ENCODE measurements at places on chromosomes 7 and 10.

GRCh38 chr10:124707551-124707950, 36.6 kb downstream of the FAM53B start:
- peak; percentile 17 for DNase-seq

DNA sequence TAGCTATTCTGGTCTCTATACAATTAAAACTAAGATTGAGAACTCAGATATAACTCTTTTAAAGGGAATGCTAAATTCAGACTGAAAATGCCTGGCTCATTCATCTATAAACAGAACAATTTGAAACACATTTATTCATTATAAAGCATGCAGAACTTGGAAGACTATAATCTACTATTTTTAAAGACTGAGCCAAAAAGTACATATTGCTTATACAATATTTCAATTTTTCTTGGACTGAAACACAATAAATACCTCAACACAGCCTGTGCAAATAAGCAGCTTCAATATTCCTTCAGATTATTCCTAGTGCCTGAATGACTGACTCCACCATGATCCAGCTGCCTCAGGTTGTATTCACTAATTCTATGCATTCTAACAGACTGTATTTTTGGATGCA, 15.5 kb upstream of the PHYH start:
- DNase-seq, result no peak

GRCh38 chr10:69007260-69007659, 18.7 kb downstream of the KIFBP start:
- no peak for DNase-seq

GRCh38 chr10:35212856-35213255, 86.2 kb downstream of the CREM start:
- no peak for DNase-seq

GRCh38 chr7:116977172-116977571, 23.9 kb downstream of the ST7 start:
- no peak for DNase-seq

DNA sequence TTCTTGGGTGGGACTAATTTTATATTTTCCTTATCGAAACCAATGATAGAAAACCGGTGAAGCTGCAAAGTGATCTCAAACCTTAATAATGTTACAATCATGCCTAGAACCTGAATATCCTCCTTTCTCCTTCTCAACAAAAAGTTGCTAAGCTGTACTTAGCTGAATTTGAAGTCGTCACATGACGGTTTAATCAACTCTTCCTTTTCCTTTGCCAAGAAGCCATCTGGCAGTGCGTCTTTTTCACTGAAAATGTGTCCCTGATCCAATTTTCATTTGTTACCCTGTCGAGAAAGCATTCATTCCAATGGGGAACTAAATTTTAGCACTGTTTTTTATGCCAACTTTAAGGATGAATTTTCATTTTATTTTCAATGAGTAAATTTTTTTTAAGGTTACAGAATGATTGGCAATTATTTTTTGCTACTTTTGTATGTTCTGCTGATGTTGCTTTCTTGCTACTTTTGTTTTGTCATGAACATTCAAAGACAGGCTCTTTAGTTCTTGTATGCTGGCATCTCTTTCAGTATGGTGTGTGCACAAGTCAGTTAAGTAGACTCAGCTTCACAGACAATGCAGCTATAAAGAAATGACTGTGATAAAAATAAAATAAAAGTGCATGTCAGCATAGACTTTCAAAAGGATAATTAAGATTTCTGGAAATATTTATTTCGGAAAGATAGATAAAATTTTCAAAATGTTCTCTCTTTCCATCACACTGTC, 980.0 kb downstream of the DNAJB9 start:
- peak; percentile 28 for DNase-seq

- no peak for DNase-seq
Observed at GRCh38 chr10:111084366-111085255, 7.8 kb downstream of the ADRA2A start.

GRCh38 chr10:79230328-79230830, 116.9 kb upstream of the PPIF start:
- DNase-seq, result peak; percentile 84

DNA sequence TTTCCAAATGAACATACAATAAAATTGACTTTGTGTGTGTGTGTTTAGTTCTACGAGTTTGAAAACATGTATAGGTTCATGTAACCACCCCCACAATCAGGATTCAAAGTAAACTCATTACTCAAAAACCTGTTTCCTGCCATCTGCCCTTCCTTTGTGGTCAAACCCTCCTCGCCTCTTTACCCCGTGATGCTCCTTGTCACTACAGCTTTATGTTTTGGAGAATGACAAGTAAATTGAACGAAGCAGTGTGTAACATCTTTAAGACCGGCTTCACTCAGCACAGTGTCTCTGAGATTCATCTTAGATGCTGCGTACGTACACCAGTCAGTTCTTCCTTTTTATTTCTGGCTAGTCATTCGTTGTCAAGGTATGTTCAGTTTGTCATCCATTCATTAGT, 54.6 kb upstream of the MKI67 start:
- DNase-seq, result no peak

DNA sequence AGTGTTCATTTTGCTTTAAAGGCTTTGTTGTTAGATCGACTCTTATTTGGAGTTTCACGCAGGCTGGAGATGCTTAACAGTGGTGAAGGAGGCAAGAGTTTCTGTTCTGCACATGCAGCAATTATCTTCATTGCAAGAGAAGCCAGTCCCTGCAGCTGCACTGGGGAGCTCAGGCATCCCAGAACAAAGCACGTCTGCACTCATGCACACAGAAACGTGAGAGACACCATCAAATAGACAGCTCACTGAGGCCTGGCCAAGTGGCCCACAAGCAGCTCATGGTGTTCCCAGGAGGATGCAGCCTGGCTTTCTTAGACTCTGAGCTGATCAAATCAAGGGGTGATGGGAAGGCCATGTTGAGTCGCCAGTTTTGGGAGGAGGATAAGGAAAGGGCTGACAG, 246.1 kb downstream of the CREB5 start:
- no peak for DNase-seq

DNA sequence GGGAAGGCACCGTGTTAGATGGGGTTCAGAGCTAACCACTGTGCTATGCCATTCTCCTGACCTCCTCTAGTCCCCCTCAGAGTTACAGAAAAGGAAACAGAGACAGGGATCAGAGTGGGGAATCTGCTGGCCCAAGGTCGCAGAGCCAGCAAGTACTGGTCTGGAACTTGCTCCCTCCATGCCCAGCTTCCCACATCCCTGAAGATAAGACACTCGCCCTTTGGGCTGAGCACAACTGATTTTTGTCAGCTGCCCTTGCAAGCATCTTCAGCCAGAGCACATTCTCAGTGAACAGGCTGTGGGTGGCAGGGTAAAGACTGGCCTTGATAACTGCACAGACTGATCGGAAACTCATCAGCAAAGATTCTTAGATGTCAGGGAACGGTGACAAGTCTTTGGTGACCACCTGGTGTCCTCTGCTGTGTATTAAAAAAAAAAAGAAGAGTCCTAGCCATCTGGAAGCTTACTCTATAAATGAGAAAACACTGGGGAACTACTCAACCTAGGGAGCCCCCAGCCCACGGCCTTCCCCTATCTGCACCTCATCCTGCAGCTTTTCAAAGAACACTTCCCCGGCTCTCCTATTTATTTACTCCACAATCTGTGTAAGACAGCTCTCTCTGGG, 1.3 kb upstream of the SORBS1 start:
- DNase-seq, result no peak

DNA sequence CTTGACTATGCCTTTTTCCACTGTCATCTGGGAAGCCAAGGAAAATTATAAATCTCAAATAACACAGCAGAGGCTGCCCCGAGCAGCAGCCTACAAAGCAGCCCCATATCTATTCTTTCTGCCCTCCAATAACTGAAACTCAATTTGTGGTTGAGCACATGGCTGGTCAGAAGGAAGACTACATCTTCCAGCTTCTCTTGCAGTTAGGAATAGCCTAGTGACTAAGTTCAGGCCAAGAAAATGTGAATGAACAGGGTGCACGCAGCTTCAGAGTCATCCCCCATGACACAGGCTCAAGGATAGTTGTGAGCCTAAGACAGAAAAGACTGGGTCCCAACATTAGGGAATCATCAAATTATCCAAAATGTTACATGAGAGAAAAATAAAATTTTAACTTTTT, 42.3 kb downstream of the CHCHD3 start:
- no peak for DNase-seq

DNA sequence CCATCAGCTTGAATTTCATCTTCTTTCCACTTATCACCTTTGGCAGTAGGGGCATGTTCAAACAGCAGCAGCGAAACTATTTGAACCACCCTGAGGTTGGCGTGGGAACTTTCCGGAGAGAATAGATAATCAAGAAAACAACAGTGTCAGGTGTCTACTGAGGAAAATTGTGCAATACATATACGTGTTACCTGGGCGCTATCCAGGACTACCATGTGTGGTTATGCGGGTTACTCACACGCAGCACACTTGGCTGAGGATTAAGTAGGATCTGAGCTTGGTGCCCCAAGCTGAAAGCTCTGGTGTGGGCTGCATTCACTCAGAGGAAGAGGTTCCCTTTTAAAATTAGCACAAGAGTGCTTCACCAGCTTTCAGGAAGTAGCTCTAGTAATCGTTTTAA, 8.8 kb upstream of the ABI1 start:
- no peak for DNase-seq

DNA sequence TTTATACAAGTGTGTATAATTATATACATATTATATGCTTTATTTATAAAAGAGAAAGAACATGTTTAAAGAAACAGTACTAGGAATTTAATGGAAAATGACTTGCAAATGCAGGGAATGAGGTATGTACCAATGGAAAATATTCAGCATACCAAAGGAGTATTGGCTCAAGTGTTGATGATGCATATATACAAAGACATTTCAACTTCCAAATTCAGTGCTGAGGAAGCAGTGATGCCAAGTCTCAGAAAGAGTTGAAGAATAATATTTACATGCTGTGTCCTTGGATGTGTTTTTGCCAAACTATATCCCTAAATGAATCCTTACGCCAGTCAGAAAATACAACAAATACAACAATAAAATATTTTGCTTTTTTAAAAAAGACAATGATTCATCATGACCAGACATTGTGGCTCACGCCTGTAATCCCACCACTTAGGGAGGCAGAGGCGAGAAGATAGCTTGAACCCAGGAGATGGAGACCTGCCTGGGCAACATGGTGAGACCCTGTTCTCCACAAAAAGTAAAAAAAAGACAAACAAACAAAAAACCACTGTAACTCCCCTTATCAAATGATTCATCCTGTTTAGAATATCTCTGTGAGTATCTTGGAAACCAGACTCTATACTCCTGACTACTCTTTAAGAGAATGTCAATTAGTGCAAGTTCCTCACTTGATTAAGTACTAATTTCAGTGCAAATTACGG, 157.2 kb downstream of the CHRM2 start:
- DNase-seq, result no peak

DNA sequence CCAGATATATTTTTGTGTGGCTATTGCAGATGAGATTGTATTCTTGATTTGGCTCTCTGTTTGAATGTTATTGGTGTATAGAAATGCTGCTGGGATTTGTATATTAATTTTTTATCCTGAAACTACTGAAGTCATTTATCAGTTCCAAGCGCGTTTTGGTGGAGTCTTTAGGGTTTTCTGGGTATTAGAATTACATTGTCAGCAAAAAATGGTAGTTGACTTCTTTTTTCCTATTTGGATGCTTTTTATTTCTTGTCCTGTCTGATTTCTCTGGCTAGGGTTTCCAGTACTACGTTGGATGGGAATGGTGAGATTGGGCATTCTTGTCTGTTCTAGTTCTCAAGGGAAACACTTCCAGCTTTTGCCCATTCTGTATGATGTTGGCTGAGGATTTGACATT, 415.5 kb upstream of the CHRM2 start:
- no peak for DNase-seq

GRCh38 chr7:96789914-96790313, 80.3 kb upstream of the SEM1 start:
- no peak for DNase-seq

GRCh38 chr10:80596391-80597257, 58.9 kb downstream of the SH2D4B start:
- DNase-seq, result no peak

DNA sequence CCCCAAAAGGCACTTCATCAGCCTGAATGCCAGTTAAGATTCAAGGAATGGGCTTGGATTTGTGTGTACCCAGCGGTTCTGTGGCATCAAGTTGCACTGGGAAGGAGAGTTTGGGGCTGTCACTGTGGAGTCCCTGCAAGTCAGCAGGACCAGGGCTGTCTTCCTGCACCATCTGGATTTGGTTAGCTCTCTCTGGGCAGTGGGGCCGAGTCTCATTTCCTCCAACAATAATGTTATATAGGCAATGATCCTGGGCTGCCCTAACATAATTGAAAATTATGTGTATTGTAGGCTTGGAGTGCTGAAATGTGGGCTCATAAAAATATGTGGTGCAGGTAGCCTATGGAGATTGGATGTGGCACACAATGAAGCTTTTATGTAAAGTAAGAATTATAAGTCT, 87.2 kb downstream of the TCF7L2 start:
- DNase-seq, result no peak

DNA sequence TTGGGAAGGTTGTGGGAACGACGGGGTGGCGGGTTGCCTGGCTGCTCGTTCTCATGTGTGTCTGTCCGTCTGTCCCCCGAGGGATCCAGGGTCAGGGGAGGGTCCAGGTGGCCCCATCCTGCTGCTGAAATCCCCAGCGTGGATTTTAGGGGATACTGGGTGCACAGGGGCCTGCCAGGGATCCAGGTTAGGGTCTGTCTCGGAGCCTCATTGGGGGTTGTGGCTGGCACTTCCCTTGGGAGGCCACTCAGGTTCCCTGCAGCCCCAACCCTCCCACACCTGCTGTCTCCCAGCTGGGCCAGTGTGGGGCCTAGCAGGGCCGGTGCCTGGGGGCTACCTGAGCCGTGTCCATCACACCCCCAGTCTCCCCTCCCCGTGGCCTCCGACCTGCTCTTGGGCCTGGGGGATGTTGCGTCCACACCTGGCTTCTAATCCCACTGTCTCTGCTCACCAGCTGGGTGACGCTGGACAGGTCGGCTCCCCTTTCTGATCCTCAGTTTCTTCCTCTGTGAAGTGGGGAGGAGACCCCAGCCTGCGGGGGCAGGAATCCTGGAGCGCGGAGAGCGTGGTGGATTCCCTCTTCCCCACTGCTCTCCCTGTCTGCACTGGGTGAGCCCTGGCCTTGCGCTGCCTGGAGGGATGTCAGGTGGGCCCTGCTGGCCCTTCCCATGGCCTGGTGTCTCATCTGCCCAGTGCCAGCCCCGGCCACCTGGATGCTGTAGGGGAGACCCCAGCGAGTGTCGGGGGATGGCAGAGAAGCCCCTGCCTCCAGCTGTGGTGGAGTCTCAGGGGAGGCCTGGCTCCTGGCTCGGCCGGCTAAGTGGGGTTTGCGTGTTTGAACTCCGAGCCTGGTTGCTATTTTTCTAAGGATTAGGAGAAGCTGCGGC, 81.6 kb downstream of the UNCX start:
- DNase-seq, result no peak

DNA sequence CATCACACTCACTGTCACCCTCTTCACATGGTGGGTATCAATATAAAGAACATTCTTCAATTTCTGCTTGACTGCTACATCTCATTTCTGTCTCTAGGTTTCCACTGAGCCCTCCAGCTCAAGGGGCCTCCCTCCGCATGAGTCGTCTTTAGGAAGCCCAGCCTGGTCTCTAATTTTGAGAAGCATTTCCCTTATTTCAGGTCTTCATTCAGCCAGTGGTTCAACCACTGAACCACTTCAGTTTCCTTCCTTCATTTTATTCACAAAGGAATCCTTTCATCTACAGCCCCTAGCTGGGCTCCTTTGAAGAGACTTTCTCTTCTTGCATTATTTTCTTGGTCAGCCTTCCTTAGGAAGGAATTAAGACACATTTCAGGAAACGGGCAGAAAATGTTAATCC, 257.4 kb downstream of the KCNMA1 start:
- DNase-seq, result no peak

Measured in femur (tissue), 1 donor.